ENCODE measurements at places on chromosomes 3 and 15.

GRCh38 chr3:143328451-143328850, 208.9 kb downstream of the CHST2 start:
- no peak for DNase-seq

- DNase-seq: no peak
Measured at GRCh38 chr3:173253471-173253870, 112.4 kb upstream of the SPATA16 start.

DNA sequence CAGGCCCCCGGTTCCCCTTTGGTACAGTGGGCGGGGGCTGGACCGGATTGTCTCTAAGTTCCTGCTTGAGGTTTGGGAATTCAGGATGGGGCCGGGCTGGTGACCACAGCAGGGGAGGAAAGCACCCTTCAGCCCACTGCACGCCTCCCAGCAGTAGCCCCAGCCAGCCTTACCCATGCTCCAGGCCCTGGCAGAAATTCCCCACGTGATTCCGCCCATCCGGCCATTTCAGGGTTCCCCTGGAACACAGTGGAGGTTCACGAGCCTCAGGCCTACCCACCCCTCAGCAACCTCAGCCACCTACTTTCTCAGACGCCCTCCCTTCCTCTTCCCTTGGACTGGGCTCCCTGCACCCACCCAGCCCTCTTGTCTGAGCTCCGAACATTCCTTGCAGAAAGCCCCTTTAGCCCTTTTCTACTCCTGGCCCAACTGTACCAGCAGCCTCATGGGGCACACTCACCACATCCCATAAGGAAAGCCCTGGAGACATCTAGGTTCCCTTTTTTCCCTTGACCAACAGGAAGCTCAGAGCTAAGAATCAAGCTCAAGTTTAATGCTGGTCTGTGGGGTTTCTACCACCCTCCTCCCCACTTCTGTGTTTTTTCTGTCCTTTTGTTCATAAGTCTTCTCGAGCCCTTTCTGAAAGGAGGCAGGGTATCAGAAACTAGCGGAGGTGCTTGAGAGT, 11.5 kb downstream of the ALS2CL start:
- no peak for DNase-seq

DNA sequence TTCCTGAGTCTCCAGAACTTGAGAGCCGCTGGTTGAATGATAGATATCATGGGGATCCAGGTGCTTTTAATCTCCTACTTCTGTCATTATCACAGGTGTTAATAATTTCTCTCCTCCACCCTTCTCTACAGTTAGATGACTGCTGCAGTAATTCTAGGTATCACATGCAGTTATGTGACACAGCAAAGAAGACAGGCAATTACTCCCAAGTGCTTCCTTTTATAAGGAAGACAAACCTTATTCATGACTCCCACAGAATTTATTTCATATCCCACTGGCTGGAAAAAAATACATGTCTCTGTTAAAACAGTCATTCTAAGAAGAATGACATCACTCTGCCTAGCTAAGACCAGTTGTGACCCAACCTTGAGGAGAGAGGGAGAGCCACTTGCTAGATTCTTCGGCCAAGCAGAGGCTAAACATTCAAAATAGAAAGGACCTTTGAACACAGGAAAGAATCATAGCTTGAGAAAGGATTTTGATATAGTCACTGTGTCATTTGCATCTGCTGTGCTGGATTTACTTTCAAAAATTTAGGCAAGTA, 500.6 kb downstream of the SI start:
- no peak for DNase-seq

- no peak for DNase-seq
Measured at GRCh38 chr3:34533451-34533850, 735.0 kb downstream of the PDCD6IP start.

DNA sequence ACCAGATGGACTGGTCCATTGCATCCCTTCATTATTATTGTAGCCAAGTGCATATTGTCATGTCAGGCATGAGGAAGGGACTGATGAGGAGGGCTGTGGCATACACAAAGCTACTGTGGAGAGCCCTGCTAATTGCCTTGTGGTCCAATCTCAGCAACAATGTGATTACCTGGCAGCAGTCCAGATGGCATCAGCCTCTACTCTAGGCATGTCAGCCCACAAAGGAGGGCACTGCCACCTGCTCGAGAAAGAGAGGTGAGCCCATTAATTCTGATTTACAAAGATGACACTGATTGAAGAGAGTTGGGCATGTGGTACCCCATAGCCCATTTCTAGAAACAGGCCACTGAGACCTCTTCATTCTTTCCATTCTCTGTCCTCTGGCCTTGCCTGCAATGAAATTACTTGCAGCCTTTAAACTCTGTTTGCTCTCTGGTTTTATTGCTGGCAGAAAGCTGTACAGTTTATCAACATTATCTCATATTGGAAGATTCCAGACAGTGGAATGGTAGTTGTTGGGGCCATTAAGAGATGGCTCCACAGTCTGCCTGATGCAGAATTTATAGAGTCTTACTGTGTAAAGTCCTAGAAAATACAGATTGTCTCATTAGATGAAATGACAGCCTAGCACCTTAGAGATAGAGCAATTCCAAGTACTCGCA, 307.7 kb downstream of the ARPP21 start:
- DNase-seq: no peak

DNA sequence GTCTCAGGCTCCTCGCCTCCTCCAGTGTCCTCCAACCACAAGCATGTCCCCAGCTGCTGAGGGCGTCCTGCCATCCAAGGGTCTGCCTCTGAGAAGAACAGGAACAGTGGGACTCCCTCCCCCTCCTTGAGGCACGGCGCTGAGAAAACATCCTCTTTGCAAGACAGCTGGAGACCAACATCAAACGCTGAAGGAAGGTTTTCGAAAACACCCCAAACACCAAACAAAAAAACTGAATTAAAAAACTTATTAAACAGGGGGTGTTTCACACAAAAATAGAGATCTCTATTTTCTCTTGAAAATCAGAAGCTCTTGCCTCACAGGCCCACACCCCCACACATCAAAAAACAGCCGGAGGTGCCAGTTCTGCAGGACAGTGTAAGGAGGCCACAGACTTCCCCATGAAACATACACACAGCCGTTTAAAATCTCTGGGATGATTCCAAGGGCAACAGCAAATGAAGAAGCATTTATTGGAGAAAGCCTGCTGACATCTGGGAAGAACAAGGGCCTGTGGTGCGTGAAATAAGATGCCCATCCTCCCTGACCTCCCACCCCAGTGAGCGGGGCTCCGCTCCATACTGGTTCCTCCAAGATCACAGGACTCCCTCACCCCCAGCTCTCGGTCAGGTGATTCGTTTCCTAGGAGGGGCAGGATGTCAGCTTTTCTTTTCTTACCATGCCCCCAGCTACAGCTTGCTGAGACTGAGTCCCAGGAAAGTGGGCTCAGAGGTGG, 71.3 kb downstream of the NUP210 start:
- no peak for DNase-seq

DNA sequence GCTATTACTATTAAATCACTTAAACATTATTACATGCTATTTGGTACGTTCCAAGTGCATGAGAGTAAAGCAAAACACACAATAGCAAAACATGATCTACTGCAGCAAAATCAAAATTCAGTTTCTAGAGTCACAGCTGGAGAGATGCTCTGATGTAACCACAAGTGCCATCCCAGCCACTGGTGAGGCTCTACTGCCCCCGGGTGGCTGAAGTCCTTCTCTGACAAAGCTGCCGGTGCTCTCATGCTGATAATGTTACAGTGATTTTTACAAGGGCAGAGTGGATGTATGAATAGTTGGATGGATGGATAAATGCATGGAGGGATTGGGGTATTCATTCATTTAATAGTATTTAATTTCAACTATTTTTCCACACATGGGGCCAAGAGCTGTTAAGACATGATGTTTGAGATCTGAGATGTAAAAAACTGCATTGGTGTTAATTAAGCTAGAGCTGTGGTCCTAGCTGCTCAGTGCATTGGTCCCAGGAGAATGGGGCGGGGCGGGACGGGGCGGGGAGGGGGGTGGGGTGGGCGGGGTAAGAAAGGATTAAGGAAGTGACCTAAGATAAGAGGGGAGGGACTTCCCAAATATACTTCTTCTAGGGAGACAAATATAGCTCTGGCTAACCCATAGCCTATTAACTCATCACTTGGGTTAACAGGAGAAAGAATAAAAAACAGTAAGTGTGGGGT, 5.3 kb upstream of the SPESP1 start:
- peak; percentile 32 for DNase-seq

GRCh38 chr3:52200981-52201679, 3.2 kb downstream of the ALAS1 start:
- no peak for DNase-seq

DNA sequence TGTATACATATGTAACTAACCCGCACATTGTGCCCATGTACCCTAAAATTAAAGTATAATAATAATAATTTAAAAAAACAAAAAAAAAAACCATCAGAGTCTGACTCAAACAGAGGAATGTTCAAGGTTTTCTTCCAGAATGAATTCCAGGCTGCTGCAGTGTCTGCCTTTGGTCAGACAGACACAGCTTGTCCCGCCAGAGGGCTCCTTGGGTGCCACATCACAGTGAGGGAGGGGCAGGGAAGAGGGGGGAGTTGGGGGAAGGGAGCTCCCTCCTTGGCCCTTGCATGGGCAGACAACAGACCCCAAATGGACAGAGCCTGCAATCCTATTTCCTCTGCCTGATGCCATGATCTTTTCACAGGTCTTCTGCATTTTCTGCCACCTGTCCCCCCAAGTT, 36.5 kb downstream of the ITGB5 start:
- DNase-seq: no peak

GRCh38 chr3:8239718-8240695, 261.6 kb upstream of the LMCD1 start:
- DNase-seq: no peak

- DNase-seq: no peak
Measured at GRCh38 chr3:2992534-2992933, 117.6 kb downstream of the IL5RA start.

DNA sequence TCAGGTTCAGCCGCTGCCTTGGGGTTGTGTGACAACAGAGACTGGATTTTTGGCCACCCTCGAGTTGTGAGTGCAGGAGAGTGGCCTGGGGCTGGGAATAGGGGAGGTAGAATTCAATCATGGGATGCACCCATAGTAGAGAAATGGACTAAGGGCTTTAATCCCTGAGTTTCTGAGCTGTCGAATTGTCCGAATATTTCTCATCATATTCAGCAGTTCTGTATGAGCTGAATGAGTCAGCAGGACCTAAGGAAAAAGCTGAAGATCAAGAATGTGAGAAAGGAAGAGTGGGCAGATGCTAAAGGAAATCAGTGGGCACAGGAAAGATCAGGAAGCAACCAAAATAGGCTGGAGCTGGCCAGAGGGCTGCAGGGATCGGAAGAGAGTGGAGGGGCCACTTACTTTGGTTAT, 44.4 kb upstream of the SACM1L start:
- no peak for DNase-seq

GRCh38 chr3:94402126-94402525, 339.3 kb downstream of the NSUN3 start:
- DNase-seq: no peak

DNA sequence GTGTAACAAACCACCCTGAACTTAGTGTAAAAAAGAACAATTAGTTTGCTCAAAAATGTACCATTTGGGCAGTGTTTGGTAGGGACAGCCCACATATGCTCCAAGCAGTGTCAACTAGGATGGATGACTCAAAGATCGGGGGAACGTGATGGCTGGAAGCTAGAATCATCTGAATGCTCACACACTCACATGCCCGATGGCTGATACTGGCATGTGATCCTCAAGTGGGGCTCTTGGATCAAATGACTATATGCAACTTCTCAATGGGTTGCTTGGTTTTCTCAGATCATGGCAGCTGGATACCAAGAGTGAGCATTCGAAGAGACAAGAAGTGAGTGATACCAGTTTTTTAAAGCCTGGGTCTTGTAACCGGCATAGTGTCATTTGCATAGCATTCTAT, 335.9 kb upstream of the KCNMB2 start:
- DNase-seq: no peak

DNA sequence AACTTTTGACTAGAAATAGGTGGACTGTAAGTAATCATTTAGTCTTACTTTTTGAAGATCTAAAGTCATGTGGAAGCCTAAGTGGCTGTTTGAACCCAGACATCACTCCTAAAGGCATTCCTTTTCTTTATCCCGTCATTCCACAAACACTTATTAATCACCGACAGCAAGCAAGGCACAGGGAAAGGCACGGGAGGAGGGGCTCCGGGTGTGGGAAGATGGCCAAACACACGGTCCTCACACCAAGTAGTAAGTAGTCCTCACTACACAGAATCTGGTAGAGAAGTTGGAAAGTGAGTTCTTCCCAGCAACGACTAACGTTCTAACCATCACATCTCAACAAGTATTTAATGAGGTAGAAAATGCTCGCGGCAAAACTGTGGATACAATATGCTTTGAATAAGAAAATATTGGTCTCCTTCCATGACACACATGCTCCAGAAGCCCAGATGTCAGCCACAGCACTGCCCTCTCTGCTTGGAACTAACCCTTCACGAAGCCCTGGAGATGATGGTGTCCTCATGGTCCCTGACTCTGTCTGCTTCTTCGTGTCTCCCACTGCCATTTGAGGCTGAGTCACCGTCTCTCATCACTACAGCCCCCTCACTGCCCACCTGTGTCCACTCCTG, 202.2 kb downstream of the OPA1 start:
- no peak for DNase-seq

DNA sequence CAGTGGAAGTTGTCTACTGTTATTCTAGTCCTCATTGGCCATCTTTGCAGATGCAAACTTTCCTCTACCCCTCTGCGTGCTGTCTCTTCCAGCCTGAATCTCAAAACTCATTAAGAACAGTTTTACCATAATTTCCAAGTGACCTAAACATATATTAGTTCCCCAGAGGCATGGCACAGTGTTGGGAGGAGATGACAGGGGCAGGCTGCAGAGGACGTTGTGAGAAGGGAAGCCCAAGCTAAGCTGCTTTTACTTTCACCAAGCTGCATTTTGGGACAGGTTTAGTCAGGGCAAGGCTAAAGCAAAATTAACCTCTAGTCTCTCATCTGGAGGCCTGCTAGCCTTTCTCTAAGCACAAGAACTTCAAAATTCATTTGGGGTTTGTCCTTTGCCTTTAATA, 318.6 kb upstream of the SATB1 start:
- DNase-seq: no peak

- DNase-seq: no peak
Measured at GRCh38 chr3:86923071-86923491, 67.9 kb downstream of the VGLL3 start.

GRCh38 chr3:171791692-171792076, 18.6 kb downstream of the PLD1 start:
- no peak for DNase-seq

GRCh38 chr15:57640930-57641682, 49.4 kb downstream of the MYZAP start:
- no peak for DNase-seq

DNA sequence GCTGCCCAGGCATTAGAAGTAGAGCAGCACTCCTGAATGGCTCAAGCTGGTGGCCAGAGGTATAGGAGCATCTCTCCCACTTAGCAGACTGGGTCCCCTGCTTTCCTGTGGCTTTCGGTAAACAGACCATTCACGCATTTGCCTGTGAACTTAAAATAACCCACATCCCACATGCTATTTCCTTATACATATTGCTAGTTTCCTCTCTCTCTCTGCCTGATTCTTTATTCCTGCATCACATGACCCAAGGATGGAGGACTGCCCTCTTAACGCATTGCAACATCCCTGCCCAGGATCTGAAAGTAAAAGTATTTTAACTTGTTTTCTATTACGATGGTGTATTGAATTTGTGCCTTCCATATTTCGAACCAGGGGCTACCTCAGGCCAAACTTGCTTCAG, 43.4 kb upstream of the NLGN1 start:
- no peak for DNase-seq

- DNase-seq: no peak
Measured at GRCh38 chr3:52408466-52408865, 36.4 kb downstream of the SEMA3G start.

Data from activated B cell treated with CpG ODN at 0.5 μM for 24 hours (primary cell).